ENCODE measurements at places on chromosomes 13 and 19.

GRCh38 chr19:8686549-8686948, 12.0 kb downstream of the ACTL9 start:
- no peak for DNase-seq

DNA sequence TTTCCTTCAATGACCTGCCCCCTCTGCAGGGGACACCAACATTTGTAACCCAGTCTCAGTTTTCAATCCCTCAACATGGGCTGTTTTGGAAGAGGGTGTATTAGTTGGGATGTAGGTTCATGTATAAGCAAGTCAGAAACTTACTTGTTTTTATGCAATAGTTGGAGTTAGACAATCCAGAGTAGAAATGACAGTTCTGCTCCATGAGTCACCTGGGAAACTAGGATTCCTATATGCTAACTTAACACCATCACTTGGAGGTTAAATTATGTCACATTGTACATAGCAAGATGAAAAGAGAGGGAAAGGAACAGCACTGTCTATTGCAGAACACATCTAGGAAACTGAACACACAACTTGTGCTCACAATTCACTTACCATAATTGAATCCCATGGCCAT, 436.4 kb downstream of the RFC3 start:
- no peak for DNase-seq

DNA sequence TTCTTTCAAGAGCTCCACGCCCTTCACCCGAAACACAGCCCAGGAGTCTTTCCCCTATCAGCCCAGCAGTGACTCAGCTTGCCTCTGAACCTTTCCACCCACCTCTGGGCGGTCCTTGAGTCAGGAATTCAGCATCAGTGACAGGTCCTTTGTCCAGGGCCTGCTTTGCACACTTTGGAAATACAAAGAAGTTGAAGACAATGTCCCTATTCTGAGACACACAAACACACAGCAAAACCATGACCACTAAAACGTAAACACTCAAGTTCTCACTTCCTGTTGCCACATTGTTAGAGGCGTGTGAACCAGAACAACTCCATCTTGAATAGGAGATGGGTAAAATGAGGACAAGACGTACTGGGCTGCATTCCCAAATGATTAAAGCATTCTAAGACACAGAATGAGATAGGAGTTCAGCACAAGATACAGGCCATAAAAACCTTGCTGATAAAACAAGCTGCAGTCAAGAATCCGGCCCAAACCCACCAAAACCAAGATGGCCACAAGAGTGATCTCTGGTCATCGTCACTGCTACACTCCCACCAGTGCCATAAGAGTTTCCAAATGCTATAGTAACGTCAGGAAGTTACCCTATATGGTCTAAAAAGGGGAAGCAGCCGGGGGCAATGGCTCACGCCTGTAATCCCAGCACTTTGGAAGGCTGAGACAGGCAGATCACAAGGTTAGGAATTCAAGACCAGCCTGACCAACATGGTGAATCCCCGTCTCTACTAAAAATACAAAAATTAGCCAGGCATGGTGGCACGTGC, 49.2 kb upstream of the ATP12A start:
- DNase-seq: peak; percentile 80

GRCh38 chr13:106373304-106373988, 162.0 kb downstream of the EFNB2 start:
- DNase-seq: no peak

GRCh38 chr13:100098445-100099116, 9.7 kb downstream of the PCCA start:
- no peak for DNase-seq

GRCh38 chr19:42098781-42099180, 22.8 kb downstream of the ZNF574 start:
- no peak for DNase-seq

DNA sequence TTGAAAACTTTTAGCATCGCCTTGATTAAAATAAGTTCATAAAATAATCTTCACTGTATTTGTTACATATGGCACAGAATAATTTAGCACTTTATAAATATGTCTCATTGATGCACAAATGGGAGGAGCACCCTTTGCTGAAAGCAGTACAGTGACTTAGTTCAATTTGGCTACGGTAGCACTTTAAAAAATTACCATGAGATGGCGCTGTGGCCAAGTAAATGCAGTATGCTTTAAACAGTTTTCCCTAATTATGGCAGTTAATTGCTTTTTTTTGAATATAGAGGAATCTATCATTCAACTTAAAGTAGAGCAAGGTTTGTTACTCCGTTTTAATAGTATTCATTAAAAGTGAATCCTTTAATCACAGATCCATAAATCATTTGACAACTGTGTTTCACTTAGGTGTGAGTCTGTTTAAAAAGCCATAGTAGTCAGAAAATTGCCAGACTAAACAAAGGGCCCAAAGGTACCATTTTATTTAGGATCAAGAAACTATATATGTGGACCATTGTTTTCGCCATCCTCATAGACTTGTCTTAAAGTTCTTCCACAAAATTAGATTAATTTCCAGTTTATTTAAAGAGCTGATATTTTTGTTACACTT, 34.7 kb upstream of the ESD start:
- DNase-seq: no peak

DNA sequence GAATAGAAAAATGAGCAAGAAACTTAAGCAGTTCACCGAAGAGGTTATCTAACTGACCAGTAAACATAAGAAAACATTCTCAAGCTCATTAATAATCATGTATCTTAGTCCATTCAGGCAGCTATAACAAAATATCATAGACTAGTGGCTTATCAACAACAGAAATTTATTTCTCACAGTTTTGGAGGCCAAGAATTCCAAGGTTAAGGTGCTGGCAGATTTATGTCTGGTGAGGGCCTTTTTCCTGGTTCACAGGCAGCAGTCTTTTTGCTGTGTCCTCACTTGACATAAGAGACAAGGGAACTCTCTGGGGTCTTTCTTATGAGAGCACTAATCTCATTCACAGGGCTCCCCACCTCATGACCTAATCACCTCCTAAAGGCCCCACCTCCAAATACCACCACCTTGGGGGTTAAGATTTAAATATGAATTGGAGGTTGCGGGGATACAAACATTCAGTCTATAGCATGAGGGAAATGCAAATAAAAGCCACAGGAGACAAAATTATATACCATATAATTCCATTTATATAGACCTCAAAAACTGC, 123.6 kb downstream of the ZAR1L start:
- DNase-seq: no peak

All from epithelial cell of prostate (primary cell).